T-helper 1 cell treated with Interleukin-12 subunit alpha and Interleukin-12 subunit beta and Interleukin-4 antibody, amounts not matched to agents 30 ng/mL and 1 ng/mL, for 36 hours (primary cell): ENCODE measurements at places on chromosomes 2 and 18. TPM values are rescaled to one million over a fixed set of nuclear protein-coding genes. Genes with fewer than 3 reads are reported as not detected.

Gene POTEC
- total RNA-seq = not detected in 2 replicates

Gene FRZB
- not detected in 2 replicates for total RNA-seq

Gene CCL20
- 0.27 TPM in 1 of 2 replicates, not detected in the other for total RNA-seq

Gene ACVR2A
- total RNA-seq = 5.7 TPM in 2 replicates

Gene NFU1
- total RNA-seq = 17.2 and 17.9 TPM in 2 replicates

Gene ABHD1
- total RNA-seq = 0.24 and 0.54 TPM in 2 replicates

Gene PROC
- total RNA-seq = not detected in 2 replicates

Gene PARD3B
- 0.83 and 0.96 TPM in 2 replicates for total RNA-seq

Gene RGPD3
- total RNA-seq = 0.32 and 0.37 TPM in 2 replicates
